A549 treated with AZD2906 at 1 μM for 4 hours (cell line): ENCODE measurements at places on chromosomes 3 and 15. TPM values are rescaled to one million over a fixed set of nuclear protein-coding genes. Genes with fewer than 3 reads are reported as not detected.

Gene ERC2
- total RNA-seq: 0.14 to 0.19 TPM in 2 of 5 replicates, not detected in the others

Gene CDHR4
- 0.12 to 0.42 TPM (median 0.28 TPM) in 5 replicates for total RNA-seq

Gene LRRC3B
- not detected in 5 replicates for total RNA-seq

Gene TMEM158
- 6.3 to 11.3 TPM (median 10.0 TPM) in 5 replicates for total RNA-seq

Gene TNIK
- 1.9 to 2.1 TPM (median 2.0 TPM) in 5 replicates for total RNA-seq

Gene SLC24A5
- not detected in 5 replicates for total RNA-seq

Gene SEMA6D
- not detected in 5 replicates for total RNA-seq

Gene ESYT3
- 0.37 to 0.85 TPM (median 0.57 TPM) in 5 replicates for total RNA-seq

Gene TFRC
- total RNA-seq: 79.8 to 100 TPM (median 83.6 TPM) in 5 replicates

Gene MYO5A
- total RNA-seq: 19.3 to 30.0 TPM (median 24.5 TPM) in 5 replicates

Gene ROPN1B
- total RNA-seq: not detected in 5 replicates

Gene FAM219B
- total RNA-seq: 32.1 to 39.1 TPM (median 35.7 TPM) in 5 replicates

Gene MUSTN1
- total RNA-seq: 0.21 TPM in 1 of 5 replicates, not detected in the others
